Cortex of kidney (tissue), 1 donor: ENCODE measurements at places on chromosomes 1 and 21.

- DNase-seq = no peak
Observed at GRCh38 chr1:93414749-93415148, 33.2 kb upstream of the FNBP1L start.

- DNase-seq = no peak
Observed at GRCh38 chr1:59096501-59096900, 200.4 kb upstream of the FGGY start.

DNA sequence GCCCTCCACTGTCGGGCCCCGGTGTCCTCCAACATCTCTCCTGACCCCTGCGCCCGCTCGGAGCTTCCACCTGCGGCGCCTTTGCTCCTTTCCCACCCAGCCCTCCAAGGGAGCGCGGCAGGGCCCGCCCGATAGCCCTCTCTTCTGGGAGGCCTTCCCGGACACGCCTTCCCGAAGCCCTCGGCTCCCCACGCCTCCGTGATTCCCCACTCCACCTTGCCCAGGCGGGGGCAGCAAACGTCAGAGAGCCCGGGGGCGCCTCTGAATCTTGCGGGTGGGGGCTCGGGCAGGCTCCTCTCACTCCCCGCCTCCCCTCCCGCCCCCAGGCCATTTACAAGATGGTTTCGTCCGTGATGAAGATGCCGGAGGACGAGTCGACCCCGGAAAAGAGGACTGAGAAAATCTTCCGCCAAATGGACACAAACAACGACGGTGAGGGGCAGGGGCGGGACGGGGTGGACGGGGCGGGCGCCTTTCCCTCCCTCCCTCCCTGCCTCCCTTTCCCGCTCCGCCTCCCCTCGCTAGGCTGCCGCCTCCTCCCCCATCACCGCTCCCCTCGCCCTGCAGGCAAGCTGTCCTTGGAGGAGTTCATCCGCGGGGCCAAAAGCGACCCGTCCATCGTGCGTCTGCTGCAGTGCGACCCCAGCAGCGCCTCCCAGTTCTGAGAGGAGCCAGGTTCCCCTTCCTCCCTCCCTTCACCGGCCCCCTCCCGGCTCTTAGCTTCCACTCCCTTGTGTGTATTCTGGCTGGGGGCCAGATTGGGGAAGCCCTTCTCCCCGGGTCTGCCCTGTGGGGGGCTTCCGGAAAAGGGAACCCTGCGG, 7.1 kb downstream of the HPCA start:
- DNase-seq = no peak

DNA sequence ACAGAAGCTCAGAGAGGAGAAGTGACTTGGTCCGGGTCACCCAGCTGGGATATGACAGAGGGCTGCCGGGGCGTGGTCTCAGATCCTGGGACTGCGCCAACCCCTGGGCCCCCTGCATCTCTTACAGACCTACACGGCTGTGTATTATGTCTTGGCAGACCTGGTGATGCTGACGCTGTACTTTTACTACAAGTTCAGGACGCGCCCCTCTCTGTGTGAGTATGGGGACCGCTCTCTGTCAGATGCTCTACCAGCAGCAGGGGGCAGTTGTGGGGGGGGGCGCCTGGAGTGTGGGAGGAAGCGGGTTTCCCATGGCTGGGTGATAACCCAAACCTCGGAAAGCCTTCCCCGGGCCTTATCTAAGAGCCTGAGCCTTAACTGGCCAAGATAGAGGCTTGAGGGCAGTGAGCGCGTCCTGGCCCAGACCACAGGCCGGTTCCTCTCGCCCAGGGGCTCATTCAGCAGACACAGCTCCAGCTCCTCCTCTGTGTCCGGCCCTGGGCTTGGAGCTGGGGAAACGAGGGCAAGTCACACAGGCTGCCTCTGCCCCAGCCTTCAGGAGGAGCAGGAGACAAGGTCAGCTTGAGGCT, 13.3 kb downstream of the SLC66A1 start:
- no peak for DNase-seq

GRCh38 chr1:44808063-44808937, at the start of gene BTBD19:
TSS of gene BTBD19 (plus strand) at chr1:44808523. CDS start at chr1:44808821, 298 bp downstream.
- no peak for DNase-seq

GRCh38 chr1:234970731-234971476, 157.7 kb downstream of the TOMM20 start:
- DNase-seq = no peak

DNA sequence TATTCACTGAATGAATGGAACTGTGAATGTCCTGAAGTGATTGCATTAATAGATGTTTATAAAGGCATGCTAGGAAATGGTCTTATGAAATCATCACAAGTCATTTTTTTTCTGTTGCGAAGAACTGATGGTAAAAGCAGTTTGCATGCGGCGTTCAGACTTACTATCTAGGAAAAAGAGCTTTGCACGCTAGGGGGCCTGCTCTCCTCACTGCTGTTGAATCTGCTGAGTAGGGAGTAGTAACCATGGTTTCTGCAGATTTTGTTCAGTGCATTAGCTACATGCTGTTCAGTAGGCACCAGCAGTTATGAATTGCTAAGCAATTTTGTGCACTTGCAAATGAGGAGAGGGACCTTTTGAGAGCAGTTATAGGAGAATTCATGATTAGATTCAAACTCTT, 57.9 kb downstream of the CENPF start:
- no peak for DNase-seq

DNA sequence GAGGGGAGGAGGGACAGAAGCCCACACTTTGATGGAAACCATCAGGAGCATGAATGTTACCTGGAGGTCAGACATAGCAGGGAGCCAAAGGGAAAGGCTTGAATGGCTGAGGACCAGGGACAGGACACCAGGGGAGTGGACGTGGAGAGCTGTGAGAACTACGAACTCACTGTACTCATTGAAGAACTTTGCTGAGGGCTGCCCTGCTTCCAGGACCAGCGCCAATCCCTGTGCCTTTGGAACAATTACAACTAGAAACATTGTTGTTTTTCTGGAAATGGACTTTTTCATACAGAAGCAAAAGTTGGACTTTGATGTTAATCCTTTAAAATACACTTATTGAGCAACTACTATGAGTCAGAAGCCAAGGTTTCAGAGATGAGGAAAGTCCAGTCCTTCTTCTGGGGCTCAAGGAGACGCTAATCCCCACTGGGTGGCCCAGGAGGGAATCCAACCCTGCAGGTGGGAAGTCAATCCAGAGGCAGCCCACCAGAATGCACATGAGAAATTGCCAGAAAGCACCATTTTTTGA, 12.9 kb downstream of the TSPAN2 start:
- no peak for DNase-seq

DNA sequence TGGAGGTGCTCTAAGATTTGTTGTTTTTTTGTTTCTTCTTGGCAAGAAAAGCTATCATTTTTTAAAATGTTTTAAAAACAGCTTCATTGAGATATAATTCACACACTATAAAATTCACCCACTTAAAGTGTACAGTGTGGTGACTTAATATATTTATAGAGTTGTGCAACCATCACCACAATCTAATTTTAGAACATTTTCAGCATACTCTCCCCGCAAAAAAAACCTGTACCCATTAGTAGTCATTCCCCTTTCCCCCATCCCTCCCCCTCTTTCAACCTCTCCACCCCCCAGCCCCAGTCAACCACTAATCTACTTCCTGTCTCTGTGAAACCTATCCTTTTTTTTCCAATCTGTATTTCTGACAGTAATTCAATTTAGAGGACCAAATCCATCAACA, 30.6 kb downstream of the ZC3H11B start:
- no peak for DNase-seq

GRCh38 chr21:44074315-44074958, 32.8 kb upstream of the PWP2 start:
- DNase-seq = no peak

- DNase-seq = no peak
Observed at GRCh38 chr1:44067266-44068250, 36.3 kb upstream of the SLC6A9 start.

- no peak for DNase-seq
Observed at GRCh38 chr1:168319691-168320090, 39.0 kb downstream of the TBX19 start.

GRCh38 chr1:212637902-212638301, 29.3 kb downstream of the ATF3 start:
- no peak for DNase-seq

- no peak for DNase-seq
Observed at GRCh38 chr1:54248966-54249365, 49.0 kb downstream of the MRPL37 start.

- no peak for DNase-seq
Observed at GRCh38 chr1:29543586-29543985, 307.3 kb downstream of the PTPRU start.

DNA sequence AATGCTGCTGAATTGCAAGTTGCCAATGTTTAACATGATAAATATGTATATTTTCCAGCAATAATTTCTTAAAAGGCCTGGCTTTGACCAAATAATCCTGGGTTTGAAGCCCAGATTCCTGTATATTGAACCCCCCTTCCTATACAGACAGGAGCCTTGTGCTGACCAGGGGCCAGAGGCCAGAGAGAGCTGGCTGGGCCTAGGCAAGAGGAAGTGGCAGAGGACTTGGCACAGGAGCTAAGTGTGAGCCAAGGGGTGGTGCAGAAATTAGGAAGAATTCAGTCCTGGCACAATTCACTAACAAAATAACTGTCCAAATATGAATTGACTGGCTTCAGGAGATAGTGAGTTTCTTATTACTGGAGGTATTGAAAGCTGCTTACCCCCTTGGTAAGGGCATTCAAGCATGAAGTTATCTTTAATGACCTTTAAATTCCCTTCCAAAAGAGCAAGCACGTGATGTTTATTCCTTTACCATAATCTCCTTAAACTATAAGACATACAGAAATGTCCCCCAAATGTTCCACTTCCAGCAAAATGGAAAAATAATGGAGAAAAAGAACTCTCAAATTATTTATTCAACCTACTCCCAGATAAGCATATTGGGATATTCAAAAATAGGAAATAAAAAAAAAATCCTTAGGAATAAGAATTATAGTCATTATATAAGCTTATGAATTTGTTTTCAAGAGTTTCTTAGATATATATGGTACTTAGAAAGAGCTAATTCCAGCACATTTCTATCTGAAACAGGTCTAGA, 26.6 kb downstream of the NIBAN1 start:
- DNase-seq = no peak

DNA sequence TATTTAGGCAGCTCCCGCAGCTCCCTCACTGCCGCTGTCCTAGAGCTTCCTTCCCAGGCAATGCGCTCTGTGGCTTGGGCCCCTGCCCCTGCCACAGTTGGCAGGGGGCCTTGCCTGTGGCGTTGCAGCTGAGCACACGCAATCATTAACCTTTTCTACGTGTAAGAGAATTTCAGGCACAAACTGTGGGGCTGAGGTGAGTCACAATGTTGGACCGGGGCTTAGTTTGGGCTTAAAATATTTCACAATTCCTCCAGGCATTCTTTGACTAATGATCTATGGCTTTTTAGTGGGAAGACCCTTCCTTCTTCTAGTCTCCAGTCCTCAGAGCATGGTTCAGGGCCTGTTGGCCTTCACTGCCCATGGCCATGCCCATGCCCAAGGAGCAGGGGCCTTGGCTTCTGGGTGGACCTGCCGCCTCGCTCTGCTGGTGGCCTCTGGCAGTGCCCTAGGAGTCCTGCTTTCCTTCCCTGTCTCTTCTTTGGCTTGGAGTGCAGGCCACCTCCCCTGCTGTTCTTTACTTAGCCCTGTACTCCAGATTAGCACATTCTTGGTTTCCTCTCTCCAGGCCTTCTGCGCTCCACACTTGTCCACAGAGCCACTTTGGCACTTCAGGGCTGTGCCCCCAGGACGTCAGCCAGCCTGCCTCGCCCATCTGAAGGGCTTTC, 39.2 kb downstream of the MAPKAPK2 start:
- DNase-seq = no peak

DNA sequence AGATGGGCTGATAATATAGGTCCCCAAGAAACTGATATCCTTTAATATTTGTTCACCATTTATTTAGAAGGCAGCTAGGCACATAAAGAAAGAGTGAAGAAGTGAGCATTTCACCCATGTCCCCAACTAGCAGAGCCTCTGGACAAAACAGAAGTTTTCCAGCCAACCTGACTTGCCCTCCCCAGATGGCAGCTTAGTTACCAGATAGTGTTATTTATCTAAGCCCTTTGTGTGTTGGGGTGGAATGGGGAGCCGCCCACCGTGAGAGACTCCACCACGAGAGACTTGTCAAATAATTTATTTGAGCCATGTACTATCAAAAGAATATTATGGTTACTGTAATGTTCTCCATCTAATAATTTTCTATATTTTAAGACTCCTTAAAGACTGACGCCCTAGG, 54.9 kb upstream of the C1orf198 start:
- no peak for DNase-seq

GRCh38 chr1:19222979-19223824, 13.1 kb upstream of the UBR4 start:
- DNase-seq = no peak

DNA sequence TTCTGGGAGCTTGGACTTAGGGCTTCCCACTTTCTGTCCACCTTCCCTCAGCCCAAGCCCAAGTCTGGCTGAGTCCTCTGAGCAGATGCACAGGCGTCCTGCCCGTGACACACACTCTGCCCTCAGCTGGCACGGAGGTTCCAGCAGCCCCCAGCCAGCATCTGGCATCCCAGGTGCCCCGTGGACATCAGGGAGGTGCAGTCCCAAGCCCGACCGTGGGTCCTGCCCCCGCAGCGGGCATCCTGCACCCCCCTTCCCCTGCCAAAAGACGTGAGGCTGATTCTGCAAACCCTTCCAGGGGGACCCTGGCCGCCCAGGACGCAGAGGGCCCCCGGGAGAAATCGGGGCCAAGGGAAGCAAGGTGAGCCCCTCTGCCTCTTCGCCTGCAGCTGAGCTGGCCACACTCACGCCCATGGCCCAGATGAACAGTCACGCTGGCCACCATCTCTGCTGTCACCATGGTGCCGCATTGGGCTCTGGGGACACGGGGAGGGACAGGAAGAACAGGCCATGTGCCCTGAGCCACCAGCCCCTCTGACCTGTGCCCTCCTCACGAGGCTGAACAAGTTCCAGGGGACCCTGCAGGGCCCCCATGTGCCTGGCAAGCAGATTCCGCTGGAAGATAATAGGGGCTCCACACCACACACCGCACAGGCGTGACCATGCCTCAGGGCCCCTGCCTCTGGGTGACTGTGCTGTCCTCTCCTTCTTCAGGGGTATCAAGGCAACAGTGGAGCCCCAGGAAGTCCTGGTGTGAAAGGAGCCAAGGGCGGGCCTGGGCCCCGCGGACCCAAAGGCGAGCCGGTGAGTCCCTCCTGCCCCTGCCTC, 20.6 kb downstream of the COL6A2 start:
- no peak for DNase-seq
